ENCODE measurements at places on chromosomes 5 and 9. TPM values are rescaled to one million over a fixed set of nuclear protein-coding genes. Genes with fewer than 3 reads are reported as not detected.

The RNF183 gene
- polyA plus RNA-seq: 8.7 TPM

The ANKRD18A gene
- polyA plus RNA-seq: 3.7 TPM

DNA sequence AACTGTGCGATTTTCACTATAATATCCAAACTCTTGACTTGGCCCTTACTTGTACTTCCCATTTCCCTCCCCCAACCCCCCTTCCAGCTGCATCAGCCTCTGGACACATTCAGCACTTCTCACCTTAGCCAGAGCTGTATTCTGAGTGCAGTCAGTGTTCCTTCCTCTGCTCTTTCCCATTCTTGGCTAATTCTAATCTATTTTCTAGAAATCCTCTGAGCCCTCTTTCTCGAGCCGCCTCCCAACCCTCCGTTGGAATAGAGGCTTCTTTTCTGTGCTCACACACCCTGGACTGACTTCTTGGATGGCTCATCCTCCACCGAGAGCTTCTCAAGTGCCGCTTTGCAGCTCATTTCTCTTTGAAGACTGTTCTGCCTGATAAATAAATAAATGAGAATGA lies 188.8 kb downstream of the NTRK2 start:
- DNase-seq: no peak

- no peak for DNase-seq
Measured at GRCh38 chr5:52922384-52922783, 66.8 kb upstream of the ITGA2 start.

DNA sequence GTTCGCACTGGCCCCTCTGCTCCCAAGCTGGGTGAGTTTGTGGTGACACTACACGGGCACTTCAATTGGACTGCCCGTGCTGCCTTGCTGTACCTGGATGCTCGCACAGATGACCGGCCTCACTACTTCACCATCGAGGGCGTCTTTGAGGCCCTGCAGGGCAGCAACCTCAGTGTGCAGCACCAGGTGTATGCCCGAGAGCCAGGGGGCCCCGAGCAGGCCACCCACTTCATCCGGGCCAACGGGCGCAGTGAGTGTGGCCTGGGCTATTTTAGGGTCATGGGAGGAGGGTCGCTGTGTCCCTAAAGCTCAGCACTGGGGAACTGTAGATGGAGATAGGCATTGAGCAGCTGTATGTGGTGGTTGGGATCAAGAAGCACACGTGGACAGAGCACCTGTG lies 1.4 kb downstream of the NPR2 start:
- DNase-seq: no peak

DNA sequence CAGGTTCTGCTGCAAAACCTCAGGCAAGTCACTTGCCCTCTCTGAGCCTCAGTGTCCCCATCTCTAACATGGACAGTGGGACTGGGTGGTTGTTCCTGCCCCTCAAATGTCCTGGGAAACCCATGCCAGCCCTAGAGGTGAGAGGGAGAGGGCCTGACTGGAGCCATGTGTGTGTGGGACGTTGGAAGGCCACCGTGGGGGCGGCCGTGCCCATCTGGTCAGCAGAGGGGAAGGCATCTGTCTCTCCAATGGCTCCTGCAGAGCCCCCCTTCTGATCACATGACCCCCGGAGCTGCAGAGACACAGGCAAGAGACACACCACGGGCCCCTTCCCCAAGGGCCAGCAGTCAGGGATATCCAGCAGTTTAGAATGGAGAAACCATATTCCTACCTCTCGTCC lies 1.7 kb downstream of the DNM1 start:
- DNase-seq: no peak
